ENCODE measurements at places on chromosomes 2 and 18.

DNA sequence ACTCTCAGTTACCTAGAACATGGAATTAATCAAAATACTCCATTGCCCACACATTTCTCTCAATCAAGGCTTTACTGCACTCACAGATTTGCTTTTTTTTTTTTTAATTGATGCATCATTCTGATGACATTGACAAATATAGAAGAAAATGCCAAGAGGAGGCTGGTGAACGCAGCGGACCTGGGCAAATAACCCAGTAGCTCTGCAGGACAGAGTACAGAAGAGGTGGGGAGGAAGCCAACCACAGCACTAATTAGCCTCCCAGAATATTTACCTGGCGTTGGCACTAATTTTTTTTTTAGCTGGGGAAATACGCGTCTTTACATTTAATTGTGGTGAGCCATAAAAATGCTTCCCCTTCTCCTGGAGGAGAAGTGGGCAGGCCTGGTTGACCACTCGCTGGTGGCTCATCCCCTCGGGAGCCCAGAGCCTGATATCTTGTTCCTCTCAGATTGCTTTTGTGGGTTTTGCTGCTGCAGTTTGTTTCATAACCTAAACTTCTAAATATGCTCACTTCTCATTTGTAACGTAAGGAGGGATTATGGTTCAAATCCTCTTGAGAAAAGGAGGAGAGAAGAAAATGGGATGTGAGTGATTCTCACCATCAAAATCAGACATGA is 165.8 kb upstream of the EPB41L3 start:
- no peak for DNase-seq

GRCh38 chr2:121246704-121247255 is 38.2 kb downstream of the TFCP2L1 start:
- DNase-seq = no peak

DNA sequence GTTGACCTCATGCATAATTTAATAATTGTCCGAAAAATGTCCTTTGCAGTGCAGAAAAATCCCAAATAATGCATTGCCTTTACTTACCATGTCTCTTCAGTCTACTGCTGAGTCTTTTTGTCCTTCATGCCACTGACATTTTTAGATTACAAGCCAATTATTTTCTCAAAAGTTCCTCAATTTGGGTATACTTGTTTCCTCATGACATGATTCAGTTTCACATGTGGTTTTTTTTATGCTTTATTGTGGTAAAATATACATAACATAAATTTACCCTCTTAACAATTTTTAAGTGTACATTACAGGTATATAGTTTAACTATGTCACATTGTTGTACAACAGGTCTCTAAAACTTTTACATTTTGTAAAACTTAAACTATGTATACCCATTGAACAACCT is 81.0 kb downstream of the EPC2 start:
- no peak for DNase-seq

- DNase-seq = no peak
These were observed 60.5 kb downstream of the MAP4K4 start for GRCh38 chr2:101758001-101758400.

GRCh38 chr2:216765761-216766262 is 70.5 kb upstream of the IGFBP5 start:
- DNase-seq = peak; percentile 54

DNA sequence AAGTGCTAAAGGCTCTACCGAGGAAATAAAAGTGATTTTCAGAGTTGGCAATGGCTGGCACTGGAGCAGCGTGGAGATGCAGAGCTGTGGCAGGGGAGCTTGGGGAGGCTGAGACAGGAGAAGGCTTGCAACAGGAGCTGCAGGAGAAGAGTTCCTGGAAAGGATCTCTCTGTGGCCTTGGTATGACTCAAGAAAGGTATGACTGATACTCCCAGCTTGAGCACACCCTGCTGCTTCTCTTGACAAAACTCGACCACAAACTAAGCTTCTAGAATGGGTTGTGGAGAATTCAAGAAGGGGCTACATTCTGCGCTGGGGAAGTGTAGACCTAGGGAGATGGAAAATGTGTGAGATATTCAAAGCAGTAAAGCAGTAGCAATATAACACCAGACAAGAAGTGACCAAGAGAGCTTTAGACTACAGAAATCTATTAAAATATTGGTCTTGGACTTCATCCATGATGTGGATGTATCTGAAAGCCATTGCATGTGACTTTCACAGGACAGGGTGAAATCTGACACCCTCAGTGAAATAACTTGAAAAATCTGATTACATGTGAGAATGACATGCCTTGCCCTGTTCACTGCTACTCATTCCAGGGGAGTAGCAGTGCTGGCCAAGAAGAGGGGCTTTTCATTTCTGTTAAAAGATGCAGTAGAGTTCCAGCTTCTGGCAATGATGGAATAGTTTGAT is 41.5 kb downstream of the SUCLG1 start:
- peak; percentile 38 for DNase-seq

- DNase-seq = no peak
These were observed 229.4 kb upstream of the SMAD2 start for GRCh38 chr18:48159816-48160215.

DNA sequence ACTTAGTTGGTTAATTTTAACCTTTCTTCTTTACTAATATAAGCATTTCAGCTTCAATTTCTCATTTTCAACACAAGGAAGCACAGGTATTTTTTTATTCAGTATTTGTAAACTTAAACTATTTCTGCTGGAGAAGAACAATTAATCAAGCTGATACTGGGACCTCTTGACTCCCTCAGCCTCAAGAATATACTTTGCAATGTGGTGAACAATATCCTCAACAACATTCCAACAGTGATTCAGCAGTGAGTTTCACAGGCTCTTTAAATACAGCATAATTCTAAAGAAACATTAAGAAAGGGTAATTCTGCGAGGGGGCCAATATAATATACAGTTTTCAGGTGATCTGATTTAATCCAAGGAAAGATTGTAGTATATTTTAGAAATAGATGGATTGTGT is 10.0 kb downstream of the RAPGEF4 start:
- DNase-seq = no peak

GRCh38 chr2:82790206-82791021 is 1668.7 kb downstream of the SUCLG1 start:
- DNase-seq = peak; percentile 83

GRCh38 chr18:6370410-6370809 is 44.3 kb downstream of the L3MBTL4 start:
- no peak for DNase-seq

DNA sequence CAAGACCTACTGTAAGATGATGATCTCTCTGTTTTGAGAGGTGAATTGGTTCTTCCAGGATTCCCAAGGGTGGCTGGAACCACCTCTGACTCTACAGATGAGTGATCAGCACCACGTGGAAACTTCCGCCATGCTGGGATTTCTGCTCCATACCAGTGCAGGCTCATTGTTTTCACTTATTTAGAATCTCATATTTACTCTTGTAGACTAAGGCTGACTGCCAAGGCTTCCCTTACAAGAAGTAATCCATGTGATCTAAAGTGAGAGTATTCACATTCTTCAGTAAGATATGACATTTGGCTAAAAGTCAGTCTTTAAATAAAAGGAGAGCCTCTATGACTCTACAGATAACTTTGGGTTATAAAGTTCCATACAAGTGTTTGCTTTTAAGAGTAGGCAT is 322.9 kb upstream of the RAB12 start:
- no peak for DNase-seq

GRCh38 chr2:6164986-6165747 is 473.0 kb downstream of the SOX11 start:
- DNase-seq = no peak

GRCh38 chr2:26088038-26088643 is 54.3 kb downstream of the RAB10 start:
- DNase-seq = peak; percentile 38

DNA sequence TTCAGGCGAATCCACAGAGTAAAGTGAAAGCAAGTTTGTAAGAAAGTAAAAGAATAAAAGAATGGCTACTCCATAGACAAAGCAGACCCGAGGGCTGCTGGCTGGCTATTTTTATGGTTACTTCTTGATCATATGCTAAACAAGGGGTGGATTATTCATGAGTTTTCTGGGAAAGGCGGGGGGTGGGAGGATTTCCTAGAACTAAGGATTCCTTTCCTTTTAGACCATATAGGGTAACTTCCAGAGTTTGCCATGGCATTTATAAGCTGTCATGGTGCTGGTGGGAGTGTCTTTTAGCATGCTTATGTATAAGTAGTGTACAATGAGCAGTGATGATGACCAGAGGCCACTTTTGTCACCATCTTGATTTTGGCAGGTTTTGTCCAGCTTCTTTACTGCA is 59.8 kb downstream of the SLC4A3 start:
- peak; percentile 50 for DNase-seq

DNA sequence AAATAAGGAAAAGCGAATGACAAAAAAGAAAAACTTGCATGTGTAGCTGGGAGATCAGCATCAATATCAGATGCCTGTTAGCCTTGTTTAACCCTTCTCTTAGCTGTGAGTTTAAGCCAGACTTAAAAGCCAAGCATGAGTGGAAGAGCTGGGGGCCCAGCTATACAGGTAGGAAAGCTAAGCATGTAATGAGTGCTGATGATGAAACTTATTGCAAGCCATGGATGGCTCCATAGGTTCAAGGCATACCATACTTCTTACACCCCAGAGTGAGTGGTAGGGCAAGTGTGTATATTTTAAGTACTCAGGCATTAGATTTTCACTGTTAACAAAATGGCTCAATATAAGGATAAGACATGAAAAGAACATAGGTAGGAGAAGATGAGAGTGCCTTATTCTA is 28.0 kb downstream of the RBBP8 start:
- no peak for DNase-seq

- no peak for DNase-seq
These were observed 20.3 kb downstream of the POU3F3 start for GRCh38 chr2:104874230-104874629.

GRCh38 chr2:70767079-70767698 is 811 bp downstream of the ADD2 start:
- DNase-seq = no peak

DNA sequence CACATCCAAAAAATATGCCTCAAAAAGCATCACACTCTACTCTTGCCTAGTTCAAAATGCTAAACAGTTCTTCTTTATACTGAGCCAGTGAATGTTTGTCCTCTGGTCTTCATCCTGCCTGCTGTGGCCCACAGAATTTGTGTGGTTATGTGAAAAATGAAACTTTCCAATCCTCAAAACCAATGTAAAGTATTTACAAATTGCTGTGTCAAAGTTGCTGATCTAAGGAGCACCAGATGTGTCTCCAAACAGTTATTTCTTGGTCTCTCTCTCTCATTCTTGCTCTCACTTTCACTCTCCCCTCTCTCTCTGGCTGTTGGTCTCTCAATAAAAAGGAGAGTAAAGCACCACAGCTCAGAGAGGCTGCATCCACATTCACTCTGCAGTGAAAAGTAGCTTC is 23.0 kb downstream of the EPHA4 start:
- DNase-seq = no peak

DNA sequence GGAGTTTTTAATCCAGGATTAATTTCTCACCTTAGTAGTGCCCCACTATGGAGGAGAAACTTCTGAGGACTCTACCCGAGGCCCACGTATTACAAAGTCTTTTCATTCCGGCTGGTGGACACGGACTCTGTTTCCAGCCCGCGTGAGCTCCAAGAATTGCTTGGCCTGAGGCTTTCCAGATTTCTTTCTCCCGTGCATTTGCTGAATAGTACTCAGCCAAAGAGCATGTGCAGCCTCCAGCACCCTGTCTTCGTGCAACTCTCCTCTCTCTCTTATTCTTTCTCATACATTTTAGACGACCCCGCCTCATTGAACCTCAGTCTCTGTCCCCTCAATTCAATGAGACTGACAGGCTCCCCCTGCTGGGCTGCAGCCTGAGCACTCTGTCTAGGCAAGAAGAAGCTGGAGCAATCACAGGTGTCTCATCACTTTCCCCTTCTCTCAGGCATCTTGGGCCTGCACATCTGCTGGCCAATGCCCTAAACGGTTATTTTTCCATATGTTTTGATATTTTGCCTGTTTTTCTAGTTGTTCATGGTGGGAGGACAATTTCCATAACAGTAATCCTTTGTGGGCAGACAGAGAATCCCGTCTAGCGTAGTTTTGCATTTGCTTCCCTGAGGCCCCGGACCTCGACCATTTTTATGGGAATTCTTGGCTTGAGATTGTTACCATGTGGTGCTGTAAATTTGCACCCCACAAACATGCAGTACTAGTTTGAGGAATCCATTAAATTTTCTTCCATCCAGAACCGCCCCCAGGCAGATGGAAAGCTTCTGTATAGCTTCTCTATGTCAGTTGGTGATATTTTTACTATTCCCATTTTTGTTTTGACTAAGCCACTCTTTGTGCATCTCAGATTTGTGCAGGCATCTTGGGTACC is 50.1 kb upstream of the LPIN2 start:
- DNase-seq = no peak

DNA sequence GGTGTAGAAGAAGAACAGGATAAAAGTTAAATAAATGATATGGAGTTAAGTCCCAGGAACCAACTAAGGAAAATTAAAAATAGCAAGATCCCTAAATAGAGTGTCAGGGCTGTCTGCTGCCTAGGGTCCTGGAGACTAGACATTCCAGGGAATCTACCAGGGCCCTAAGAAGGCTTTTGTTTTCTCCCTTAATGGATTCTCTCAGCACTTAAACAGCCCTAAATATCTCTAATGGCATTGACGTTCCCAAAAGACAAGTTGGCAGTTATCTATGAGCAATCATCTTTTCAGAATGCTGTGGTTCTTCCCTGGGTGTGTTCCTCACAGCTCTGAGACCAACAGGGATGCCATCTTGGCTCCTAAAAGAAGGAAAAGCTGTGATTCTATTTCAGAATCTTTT is 616.3 kb downstream of the EPHA4 start:
- no peak for DNase-seq

DNA sequence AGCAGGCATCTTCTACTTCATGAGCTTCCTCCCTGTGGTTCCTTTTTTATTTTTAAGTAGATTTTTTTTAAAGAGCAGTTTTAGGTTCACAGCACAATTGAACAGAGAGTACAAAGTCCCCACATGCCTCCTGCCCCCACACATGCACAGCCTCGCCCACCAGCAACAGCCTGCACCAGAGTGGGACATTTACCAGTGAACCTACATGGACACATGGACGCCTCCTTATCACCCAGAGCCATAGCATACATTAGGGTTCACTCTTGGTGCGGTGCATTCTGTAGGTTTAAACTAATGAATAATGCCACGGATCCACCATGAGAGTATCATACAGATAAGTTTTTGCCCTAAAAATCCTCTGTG is 40.9 kb downstream of the HS1BP3 start:
- no peak for DNase-seq

DNA sequence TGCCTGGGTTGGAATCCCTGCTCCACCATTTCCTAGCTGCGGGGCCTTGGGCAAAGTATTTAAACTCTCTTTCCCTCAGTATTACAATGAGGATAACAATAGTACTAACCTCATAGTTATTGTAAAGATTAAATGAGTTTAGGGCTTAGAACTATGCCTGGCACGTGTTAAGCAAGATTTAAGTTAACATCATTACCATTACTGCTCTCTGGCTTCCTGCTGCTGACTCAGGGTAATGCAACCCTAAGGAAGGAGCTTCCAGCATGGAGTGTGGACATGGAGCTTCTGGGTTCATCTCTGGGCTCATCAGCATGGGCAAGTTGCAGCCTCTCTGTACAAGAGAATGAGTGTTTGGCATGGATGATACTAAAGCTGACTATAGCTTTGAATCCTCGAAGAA is 374.2 kb upstream of the MAP2 start:
- no peak for DNase-seq
